ENCODE measurements at places on chromosomes 5 and 9. TPM values are rescaled to one million over a fixed set of nuclear protein-coding genes. Genes with fewer than 3 reads are reported as not detected.

Gene PCDHB3
- not detected for total RNA-seq

Gene ACOT12
- total RNA-seq: not detected

Gene DELE1
- 82.8 TPM for total RNA-seq

Gene SVEP1
- 0.13 TPM for total RNA-seq

Gene LVRN
- total RNA-seq: 1.9 TPM

All from activated T-helper 17 cell treated with anti-CD3 and anti-CD28 coated beads, Interleukin-2, amount 50 U/mL, for 72 hours (primary cell).